Kasumi-1 (cell line): ENCODE measurements at places on chromosomes 7 and 10.

GRCh38 chr10:59922907-59923306 lies 16.6 kb upstream of the CCDC6 start:
- DNase-seq, result no peak

- DNase-seq, result no peak
Measured at GRCh38 chr7:143455942-143456341, 12.7 kb downstream of the TAS2R60 start.

- peak; percentile 97 for DNase-seq
Measured at GRCh38 chr10:124641282-124642087, 102.7 kb downstream of the FAM53B start.

DNA sequence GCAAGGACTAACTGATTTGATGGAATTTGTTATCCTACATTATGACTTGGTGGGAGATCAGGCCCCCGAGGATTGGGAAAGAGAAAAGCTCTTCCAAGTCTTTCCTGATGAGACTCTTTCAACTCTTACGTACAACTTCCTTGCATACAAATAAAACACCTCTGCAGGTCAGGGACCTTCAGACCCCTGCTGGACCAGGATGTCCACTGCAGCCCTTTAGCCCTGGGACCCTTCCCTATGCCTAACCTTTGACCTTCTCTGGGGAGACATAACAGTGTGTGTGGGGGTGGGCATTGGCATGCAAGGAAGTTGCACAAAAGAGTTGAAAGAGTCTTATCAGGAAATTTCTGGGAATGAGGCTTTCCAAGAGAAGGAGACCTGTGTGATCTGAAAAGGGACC lies 859.4 kb downstream of the TYW1 start:
- DNase-seq, result no peak
